ENCODE measurements at places on chromosomes 5 and 9.

DNA sequence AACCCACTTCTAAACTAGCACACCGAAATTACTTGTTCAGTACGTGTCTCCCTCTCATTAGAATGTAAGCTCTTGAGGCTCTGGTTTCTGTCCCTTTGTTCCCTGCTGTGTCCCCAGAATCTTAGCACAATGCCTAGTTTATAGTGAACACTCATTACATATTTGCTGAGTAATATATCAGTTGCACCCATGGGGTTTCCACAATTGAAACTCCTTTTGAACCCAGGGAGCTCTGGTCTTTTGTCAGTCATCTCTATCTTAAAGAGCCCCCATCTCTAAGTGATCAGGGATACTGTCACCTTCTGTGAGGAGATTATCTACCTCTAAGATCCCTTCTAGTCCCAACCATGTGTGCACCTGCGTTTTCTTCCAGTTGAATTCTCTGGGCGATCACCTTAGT lies 12.8 kb downstream of the CAMK4 start:
- DNase-seq: no peak

- no peak for DNase-seq
These were observed 197.1 kb downstream of the ICE1 start for GRCh38 chr5:5619546-5619945.

GRCh38 chr5:157143127-157143971 lies 684 bp upstream of the MED7 start:
- DNase-seq: no peak

GRCh38 chr9:82923092-82923911 lies 139.6 kb downstream of the RASEF start:
- no peak for DNase-seq

DNA sequence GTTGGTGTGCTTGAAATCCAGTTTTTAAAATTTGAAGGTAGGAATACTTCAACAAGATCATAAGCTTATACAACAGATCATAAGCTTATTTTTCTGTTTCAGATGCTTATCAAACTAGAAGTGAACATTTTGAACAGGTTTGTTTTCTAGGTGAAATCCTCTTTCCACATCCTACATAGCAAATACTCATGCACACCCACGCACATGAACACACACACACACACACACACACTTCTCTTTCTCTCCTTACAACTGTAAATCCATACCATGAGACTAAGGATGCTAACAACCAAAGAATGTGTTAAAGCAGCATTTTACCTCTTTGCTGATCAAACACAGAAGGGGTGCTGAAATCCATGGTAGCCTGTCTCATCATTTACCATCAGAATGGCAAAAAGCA lies 592 bp downstream of the ANKRD55 start:
- DNase-seq: no peak

DNA sequence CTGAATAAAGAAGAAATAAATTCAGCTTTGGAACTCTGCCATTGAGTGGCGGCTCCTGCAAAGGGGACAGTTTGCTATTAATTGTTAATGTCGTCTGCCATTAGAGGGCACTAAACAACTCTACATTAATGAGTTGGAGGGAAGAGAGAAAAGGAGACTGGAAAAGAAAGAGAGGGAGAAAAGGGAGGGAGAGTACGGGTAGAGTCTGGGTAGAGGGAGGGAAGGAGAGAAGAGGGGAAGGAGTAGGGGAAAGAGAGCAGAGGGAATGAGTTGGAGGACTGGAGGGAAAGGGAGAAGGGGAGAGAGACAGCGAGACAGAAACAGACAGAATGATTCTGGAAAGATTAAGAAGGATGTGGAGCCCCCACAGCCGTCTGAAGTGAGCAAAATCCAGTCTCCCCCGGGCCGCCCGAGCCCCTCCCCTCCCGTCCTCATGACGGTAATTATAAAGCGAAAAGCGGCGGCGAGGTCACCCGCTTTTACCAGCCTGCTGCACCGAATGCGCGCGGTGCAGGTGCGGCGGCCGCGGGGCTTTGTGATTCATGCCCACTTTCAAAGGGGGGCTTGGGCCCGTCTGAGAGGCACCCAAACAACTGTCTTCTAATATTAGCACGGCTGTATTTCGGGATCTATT lies 1.9 kb upstream of the FST start:
- peak; percentile 78 for DNase-seq

Measured in neuronal stem cell (in vitro differentiated cells).